Left forelimb (tissue), 1 donor: ENCODE measurements at places on chromosomes 16 and 17.

DNA sequence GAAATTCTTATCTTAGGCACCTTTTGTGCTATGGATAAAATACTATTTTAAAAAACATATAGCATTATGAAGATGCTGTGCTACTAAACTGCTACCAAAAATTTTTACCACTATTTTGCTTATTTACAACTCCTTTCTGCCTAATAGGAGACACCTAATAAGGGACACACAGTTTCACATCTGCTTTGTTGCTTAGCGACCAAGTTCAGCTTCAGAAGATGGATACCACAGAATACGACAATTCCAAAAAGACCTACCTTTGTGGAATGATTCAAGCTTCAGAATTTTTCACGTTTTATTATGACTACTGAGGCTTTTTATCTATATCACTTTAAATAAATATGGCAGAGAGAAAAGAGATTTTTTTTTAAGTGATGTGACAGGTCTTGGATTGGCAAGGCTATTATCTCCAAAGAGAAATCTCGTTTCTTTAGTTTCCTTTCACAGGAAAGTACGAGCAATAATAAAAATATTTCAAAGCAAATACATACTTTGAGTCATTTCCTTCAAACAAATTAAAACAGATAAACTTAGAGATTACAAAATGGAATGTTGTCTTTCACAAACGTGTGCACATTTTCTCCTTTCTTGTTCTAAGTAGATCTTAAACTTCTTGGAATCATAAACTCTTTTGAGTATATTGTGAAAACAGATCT is 35.4 kb downstream of the SPAG9 start:
- no peak for DNase-seq

GRCh38 chr17:17725752-17726457 is 44.6 kb downstream of the RAI1 start:
- DNase-seq: no peak

- no peak for DNase-seq
Observed at GRCh38 chr17:40333781-40334448, 24.9 kb downstream of the RARA start.

GRCh38 chr16:57379579-57379978 is 7.3 kb downstream of the CX3CL1 start:
- no peak for DNase-seq

DNA sequence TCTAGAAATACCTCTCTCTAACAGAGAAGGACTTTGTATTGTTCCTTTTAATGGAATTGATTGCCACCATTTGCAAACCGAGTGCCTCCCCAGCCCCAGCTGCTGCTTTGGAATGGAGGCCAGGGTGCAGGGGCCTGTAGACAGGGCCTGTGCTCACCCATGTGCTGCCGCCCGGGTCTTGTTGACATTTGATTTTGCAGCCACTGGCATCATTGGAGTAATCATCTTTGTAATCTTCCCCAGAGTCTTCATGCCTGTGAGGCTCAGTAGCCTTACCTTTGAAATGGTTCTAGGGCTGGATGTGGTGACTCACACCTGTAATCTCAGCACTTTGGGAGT is 119.8 kb downstream of the CLEC16A start:
- no peak for DNase-seq

DNA sequence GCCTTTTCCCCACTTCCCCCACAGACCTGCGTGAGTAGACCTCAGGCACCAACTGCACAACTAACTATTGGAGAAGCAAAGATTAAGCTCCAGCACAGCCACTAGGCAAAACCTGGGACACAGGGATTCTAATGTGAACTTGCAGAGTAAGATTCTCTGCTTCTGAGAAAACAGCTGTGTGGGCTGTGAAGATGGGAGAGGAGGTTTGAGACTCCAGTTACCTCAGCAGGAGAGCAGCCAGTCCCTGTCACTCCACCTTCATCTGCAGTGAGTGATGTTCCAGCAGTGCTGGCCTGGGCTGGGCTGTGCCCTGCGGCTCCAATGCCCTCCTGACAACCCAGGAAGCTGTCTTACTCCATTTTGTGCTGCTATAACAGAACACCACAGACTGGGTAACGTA is 18.0 kb upstream of the ABAT start:
- DNase-seq: no peak

- DNase-seq: no peak
Observed at GRCh38 chr17:39486242-39486641, 25.0 kb downstream of the CDK12 start.

GRCh38 chr16:30622455-30623032 is 12.4 kb upstream of the ZNF689 start:
- DNase-seq: no peak

- no peak for DNase-seq
Observed at GRCh38 chr17:63847525-63848249, 5.2 kb upstream of the SMARCD2 start.

DNA sequence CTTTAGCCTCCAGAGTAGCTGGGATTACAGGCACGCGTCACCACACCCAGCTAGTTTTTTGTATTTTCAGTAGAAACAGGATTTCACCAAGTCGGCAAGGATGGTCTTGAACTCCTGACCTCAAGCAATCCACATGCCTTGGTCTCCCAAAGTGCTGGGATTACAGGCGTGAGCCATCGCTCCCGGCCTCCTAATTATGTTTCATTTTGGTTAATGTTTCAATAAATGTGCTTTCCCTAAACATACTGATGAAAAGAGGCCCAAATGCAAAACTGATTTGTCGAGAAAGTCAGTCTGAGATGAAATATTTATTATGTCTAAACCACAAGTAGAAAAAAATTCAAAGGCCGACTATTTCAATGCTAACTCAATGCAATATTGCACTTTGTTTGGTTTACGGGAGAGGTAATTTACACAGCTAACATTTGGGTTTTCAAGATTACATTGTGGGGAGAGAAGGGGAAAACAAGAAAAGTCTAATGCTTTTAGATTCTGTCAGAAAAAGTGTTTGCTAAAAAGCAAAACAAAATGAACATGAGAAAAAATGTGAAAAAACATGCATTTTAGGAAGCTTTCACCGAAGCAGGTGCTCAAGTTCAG is 9.8 kb downstream of the STAT3 start:
- no peak for DNase-seq

GRCh38 chr17:27576477-27577083 is 54.4 kb upstream of the LGALS9 start:
- DNase-seq: no peak

GRCh38 chr17:16255481-16255921 is 38.5 kb downstream of the PIGL start:
- no peak for DNase-seq

DNA sequence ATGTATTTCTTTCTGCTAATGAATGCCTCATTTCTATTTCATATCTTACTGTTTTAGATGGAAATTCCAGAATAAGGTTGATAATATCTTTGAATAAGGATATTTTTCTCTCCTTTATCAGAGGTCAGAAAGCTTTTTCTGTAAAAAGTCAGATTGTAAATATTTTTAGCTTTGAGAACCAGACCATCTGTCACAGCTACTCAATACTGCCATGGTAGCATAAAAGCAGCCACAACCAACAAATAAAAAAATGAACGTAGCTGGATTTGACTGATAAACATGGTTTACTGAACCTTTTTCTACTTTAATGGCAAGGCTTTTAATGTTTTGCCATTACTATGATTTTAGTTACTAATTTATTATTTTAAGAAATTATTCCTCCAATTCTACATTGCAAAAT is 217.4 kb upstream of the COX10 start:
- DNase-seq: no peak

DNA sequence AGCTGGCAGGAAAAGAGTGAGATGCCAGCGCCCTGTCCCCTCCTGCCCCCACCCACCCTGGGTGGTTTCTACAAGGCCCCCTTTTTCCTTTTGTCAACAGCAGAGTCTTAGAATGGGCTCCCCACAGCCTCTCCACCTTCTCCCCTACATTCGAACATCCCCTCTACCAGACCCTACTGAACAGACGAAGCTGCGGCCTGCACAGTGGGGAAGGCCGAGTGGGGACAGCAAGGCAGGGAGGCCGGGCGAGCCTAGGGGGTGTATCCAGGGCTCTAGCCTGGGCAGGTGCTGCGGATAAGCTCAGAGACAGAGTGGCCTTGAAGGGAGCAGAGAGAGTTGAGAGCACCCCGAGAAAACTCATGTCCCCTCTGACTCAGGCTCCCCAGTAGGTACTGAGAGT is 7.4 kb downstream of the ZACN start:
- DNase-seq: no peak

DNA sequence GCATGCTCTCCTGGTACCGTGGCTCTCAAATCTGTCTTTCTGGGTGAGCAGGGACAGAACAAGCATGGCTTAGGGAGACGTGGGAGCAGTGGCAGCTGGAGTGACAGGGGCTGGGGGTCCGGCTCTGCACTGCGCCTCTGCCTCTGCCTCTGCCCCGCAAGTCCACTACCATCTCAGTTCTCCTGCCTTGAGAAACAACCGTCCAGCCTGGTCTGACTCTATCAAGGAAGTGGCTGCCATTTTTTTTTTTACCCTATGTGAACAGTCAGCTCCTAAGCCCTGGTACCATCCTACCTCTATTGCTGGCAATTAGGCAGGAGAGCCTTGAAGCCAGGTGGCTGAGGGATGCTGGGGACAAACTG is 16.1 kb downstream of the HIC1 start:
- no peak for DNase-seq

GRCh38 chr17:30376621-30377452 is 1.9 kb upstream of the CPD start:
- DNase-seq: no peak

DNA sequence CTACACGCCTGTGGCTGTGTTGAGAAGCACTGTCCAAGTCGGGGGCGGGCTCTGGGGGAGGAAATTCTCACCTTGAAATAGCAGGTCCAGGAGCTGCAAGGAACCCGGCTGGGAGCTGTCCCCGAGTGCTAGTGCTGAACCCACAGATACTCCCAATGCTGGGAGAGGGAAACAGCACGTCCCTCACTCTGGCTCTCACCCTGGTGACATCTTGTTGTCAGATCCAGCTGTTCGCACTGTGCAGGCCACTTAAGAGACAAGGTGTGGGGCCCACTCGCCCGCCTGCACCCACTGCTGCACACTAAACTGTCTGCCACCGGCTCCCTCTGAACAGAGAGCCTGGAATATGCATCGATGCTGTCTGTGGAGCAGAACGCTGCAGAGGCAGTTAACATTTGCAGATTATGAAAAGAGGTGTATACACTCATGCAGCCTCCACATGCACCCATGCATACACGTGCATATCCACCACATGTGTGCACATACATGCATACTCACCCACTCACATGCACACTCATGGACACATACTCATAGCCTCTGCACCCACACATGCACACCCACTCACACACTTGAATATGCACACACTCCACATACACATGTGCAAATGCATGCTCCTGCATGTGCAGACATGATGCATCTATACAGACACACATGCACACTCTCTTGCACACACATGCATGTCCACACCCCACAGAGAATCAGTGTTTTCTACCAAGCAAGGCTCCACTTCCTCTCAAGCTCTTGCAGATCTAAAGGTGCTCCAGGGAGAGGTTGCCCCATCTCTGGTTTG is 42.0 kb downstream of the MGAT5B start:
- DNase-seq: peak; percentile 80

GRCh38 chr17:6756425-6757031 is 682 bp downstream of the XAF1 start:
- no peak for DNase-seq

DNA sequence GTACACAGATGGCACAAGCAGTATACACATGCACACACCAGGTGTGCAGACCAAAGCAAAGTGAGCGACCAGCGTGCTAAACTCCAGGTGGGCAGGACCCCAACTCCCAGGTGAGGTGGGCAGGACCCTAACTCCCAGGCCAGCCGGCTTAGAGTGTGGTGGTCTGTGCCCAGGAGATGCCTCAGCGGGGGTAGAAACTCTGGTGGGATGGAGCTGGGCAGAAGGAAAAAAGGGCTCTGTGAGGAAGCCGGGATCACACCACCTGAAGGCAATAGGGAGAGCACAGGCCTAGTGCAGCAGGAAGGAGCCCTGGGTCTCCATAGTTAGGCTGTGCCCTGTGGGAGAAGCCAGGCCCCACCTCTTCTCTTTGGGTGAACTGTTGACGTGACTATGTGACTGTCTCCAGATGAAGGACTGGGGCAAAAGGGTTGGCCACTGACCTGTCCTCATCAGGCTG is 1.6 kb upstream of the FOXJ1 start:
- no peak for DNase-seq

DNA sequence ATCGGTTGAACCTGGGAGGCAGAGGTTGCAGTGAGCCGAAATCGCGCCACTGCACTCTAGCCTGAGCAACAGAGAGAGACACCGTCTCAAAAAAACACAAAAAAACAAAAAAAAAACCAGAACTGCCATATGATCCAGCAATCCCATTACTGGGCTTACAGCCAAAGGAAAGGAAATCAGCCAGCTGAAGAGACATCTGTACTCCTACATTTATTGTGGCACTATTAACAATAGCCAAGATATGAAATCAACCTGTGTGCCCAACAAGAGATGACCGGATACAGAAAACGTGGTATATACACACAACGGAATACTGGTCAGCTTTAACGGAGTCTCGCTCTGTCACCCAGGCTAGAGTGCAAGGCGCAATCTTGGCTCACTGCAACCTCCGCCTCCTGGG is 14.6 kb downstream of the FANCA start:
- DNase-seq: no peak

- DNase-seq: no peak
Observed at GRCh38 chr17:53012364-53012763, 810.4 kb upstream of the KIF2B start.

DNA sequence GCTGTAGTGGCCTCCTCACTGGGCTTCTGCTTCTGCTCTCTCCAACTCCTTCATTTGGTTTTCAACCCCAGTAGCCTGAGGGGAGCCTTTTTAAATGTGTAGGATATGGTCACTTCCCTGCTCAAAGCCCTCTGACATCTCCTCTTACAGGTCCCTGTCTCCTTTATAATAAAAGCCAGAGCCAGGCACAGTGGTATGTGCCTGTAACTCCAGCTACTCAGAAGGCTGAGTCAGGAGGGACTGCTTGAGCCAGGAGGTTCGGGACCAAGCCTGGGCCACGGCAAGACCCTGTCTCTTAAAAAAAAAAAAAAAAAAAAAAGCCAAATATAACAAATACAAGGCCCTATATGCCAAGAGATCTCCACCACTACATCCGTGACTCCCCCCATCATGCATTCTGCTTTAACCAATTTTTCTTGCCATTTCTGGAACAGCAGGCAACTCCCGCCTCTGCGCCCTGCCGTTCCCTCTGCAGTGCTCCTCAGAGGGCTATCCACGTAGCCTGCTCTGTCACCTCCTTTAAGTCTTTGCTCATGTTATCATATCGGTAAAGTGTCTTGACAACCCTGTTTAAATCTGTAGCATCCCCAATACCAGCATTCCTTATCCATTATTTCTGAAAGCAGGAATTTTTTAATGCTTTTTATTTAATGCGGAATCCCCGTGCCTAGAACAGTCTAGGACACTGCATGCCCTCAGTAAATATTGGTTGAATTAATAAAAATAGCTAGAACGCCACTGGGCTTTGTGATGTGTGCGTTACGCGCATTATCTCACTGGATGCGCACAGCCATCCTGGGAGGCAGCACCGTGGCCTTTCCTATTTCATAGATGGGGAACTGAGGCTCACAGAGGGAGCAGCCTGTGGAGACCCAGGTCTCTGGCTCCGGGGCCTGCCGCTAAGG is 9.5 kb downstream of the ZNF771 start:
- no peak for DNase-seq

DNA sequence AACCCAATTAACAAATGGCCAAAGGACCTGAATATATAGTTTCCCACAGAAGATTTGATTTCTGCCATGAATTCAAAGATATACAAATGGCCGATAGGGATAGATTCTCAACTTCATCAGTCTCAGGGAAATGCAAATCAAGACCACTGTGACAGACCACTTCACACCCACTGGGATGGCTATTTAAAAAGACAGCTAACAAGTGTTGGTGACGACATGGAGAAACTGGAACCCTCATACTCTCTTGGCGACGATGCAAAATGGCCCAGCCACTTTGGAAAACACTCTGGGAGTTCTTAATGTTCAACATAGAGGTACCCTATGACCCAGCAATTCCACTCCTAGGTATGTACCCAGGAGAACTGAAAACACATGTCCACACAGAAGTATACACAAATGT is 17.4 kb upstream of the KREMEN2 start:
- DNase-seq: no peak
